Mucosa of gallbladder (tissue), 1 donor: ENCODE measurements at places on chromosomes 5 and 9. TPM values are rescaled to one million over a fixed set of nuclear protein-coding genes. Genes with fewer than 3 reads are reported as not detected.

DNA sequence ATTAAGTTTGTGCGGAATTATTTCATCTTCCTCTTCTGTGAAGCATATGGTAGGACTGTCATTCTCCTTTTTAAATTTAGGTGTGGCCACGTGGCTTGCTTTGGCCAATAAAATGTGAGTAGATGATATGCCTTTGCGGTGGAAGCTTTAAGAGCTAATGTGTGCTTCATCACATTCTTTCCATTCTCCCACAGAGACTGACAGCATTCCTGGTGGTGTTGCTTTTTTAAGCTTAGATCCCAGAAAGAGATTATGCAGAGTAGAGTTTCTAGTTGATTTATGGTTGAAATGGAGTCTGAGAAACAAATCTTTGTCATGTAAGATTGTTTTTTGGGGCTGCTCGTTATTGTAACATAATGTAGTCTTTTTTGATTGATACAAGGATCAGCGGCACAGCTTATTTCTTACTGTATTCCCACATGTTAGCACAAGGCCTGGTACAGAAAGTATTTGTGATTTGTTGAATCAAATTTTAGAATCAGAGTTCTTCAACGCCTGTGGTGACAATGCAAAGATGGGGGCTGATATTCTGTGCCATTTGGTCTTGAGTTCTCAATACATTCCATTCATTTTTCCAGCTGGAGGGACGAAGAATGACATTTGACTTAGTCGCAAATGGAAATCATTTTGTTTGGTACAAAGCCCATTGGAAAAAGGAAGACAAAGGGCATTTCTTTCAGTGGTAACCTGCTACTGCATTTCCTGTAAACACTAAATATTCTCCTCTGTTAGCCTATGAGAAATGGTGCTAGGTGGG lies 209.9 kb upstream of the VLDLR start:
- no peak for DNase-seq

DNA sequence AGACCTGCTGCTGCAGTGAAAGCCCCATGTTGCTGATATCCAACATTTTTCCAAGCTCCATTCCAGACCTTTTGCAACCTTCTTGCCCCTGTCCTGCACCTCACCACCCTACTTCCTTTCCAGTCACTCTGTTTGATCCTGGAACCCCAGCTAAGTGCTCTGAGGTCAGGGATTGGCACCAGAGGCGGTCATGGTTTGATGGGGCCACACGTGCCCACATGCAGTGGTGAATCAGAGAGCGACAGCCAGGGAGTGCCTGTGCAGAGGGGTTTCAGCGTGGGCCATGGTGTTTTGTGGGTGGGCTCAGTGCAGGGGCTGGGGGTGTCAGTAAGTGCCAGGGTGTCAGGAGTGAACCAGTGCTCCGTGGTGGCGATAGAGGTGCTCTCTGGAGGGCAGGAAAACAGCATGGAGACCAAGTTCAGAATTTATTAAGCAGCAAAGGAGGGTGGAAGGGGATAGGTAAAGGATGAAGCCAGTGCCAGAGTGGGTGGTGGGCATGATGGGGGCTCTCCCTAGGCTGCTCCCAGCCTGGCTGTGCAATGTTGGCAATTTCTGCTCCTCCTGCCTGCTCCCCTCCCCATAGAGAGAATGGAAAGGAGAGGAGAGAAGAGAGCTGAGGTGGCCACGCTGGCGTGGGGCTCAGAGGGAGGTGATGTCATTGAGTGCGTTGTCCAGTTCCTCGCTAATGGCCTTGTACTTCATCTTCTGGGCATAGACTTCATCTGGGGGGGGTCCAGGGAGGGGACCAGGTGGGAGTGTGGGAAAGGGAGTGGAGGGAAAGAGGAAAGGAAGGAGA lies 7.0 kb downstream of the TPM2 start:
- DNase-seq, result no peak

DNA sequence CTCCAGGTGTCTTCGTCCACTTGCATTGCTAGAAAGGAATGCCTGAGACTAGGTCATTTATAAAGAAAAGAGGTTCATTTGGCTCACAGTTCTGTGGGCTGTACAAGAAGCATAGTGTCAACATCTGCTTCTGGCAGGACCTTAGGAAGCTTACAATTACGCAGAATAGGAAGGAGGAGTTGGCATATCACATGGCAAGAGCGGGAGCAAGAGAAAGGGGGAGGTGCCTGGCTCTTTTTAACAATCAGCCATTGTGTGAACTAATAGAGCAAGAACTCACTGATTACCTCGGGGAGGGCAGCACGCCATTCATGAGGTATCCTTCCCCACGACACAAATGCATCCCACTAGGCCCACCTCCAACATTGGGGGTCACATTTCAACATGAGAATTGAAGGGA lies 134.4 kb upstream of the EFNA5 start:
- DNase-seq, result no peak

Gene FGFR4
- total RNA-seq, result 233 TPM
